ENCODE measurements at places on chromosomes 1 and 21.

- no peak for DNase-seq
These were observed 355.7 kb upstream of the TMPRSS15 start for GRCh38 chr21:18759267-18759666.

DNA sequence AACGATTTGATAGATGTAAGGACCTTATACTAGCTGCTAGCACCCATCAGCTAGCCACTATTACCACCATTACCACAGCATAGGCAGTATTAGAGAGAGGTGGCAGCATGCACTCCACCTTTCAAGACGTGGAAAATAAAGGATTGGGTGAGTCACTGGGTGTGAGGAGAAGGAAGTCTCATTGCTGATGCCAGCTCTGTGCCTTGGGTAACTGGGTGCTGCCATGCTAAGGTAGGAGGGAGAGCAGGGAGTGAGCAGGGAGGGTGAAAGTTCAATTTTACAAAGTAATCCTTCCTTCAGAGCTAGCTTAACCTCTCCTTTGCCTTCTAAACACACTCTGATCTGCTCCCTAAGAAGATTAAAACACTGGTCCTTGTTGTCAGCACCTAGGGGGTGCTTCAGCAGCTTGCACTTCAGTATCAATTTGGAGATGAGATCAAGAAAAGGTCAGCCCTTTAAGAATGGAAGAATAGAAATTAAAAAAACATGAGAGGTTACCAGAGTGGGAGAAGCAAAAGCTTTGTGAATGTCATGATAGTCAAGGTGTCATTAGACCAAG is 1.8 kb upstream of the LIN9 start:
- no peak for DNase-seq

DNA sequence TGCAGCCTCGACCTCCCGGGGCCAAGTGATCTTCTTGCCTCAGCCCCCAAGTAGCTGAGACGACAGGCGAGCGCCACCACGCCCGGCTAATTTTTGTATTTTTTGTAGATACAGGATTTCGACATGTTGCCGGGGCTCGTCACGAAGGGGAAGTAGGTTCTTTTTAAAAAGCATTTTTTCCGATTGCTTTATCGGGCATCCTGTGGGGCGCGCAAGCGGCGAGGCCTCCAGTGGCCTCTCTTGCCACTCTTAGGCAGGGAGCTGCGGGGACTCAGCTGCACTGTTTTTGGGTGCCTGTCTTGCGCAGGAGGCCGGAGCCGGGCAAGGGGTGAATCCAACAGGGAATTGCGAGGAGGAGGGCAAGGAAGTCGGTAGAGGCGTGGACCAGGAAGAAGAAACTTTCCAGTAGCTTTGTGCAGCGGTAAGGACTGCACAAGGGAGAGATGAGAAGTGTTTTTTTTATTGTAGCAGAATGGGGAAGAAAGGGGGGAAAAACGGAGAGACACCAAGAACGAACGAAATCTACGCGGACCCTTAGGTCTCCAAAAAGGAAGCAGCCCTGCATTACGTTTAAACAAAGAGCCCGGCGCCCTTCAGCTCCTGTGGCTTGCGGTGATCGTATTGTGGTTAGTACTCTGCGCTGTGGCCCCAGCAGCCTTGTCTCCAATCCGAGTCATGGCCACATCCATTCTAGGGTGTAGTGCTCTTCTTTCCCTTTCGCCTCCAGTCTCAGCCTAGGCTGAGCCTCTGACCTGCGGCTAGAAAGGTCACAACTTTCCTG is 164.8 kb downstream of the PPIAL4G start:
- DNase-seq: no peak

- DNase-seq: no peak
These were observed 29.1 kb upstream of the RBBP5 start for GRCh38 chr1:205150651-205151428.

- peak; percentile 88 for DNase-seq
These were observed 73.2 kb upstream of the TRAPPC10 start for GRCh38 chr21:43938751-43939442.

DNA sequence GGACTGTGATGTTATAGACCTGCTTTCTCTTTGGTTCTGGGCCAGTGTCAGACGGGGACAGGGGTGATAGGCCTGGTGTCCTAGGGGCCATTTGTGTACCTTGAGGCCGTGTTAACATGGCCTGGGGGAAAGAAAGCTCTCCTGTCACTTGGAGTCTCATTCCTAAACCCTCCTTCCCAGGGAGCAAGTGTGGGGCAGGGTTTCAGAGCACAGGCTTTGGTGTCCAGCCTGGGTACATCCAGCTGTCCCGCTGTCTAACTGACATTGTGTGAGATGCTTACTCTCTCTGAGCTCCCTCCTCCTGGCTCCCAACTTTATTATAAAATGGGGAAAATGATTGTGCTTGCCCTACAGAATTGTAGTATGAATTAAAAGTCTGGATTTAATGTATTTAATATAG is 32.6 kb upstream of the EPHA8 start:
- no peak for DNase-seq
